ENCODE measurements at places on chromosomes 5 and 9.

GRCh38 chr9:116806075-116806474 lies 119.0 kb downstream of the TRIM32 start:
- DNase-seq: peak; percentile 13

- no peak for DNase-seq
Observed at GRCh38 chr5:61322738-61323725, 9.0 kb upstream of the ZSWIM6 start.

DNA sequence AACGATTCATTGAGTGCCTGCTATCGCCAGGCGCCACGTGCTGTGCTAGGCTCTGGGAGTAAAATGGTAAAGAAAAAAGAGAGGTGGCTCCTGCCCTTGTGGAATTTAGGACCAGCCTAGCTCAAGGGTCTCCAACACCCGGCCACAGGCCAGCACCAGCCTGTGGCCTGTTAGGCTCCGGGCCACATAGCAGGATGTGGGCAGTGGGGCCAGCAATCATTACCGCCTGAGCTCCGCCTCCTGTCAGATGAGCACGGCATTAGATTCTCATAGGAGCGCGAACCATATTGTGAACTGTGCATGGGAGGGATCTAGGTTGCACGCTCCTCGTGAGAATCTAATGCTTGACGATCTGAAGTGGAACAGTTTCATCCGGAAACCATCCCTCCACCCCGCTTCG lies 1.5 kb downstream of the RMRP start:
- no peak for DNase-seq

DNA sequence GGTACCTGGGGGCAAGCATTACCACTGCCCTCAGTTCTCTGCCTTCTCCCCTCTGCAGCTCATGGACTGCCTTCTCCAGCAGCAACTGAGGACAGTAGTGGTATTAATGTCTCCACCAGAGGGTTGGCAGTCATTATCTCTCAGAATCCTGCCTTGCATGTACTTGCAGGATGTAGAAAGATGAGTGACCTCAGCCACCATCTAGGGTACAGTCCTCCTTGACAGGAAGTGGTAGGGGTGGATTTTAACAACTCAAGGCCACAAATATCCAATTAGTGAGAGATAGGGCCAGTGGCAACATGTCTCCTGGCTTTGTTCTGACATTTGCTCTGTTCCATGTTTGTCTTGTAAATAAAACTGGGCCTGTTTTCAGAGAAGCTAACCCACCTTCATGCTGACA lies 47.2 kb downstream of the F2R start:
- DNase-seq: no peak

DNA sequence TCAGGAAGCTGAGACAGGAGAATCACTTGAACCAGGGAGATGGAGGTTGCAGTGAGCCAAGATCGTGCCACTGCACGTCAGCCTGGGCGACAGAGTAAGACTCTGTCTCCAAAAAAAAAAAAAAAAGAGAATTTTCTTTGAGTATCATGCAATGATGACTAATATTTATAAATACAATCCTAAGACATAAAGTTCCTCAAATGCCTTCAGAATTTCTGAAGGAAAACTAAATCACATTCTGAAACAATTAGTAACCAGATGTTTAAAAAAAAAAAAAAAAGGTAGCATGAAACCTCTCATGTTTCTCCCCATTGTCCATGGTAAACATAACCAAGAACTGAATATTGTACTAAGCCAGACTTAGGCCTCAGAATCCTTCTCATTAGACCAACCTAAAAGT lies 23.1 kb downstream of the MLLT3 start:
- DNase-seq: no peak

DNA sequence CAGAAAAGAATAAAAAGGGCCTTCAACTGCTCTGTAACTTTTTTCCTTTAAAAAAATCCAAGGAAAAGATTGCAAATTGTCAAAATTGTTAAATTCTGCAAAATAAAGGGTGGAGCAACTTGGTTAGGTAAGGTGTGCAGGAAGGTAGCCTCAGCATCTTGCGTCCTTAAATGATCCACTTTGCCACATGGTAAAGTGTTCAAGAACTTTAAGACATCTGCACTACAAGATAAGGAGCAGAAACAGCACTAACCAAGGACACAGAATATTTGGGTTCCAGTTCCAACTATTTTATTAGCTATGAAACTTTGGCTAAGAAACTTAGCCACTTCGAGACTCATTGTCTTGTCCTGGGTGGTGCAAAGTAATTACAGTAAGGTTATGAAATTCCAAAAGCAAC lies 53.7 kb downstream of the ANKRD55 start:
- no peak for DNase-seq

DNA sequence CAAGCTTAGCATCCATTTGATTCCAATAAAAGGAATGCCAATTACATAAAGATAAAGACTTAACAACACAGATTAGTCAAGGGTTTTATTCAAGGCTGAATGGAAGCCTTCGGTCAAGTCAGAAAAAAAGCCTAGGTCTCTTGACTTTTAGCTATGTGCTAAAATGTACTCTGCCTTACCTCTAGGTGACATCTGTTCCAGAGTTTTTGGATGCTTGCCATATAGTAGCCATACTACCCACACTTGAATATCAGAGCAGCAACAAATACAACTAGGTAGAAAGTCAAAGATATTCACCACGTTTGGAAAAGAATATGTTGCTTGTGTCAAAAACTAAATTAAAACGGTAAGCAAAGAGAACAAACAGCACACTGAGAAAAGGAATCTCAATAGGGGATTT lies 484.7 kb downstream of the ELAVL2 start:
- DNase-seq: no peak

DNA sequence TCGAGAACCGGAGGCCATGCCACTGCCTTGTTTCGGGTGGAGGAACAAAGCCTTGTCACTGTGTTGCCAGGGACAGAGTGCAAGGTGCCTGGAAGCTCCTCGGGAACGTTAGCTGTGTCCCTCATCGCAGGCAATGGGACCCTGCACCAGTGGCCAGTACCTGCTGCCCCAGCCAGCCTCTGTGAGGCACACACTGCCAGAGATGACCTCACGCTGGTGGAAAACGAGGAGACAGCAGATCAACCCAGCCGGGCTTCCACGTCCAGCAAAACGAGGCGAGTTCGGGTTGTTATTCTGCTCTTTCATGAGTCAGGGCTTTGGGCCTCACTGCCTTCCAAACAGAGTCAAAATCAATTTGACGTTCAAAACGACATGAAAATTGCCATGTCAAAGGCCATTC lies 104.1 kb downstream of the ADAMTS2 start:
- no peak for DNase-seq

GRCh38 chr5:160378330-160378729 lies 7.9 kb upstream of the C1QTNF2 start:
- DNase-seq: peak; percentile 36

- DNase-seq: no peak
Observed at GRCh38 chr9:131385296-131385695, 8.6 kb upstream of the PRRC2B start.

GRCh38 chr9:113350937-113351336 lies 1.6 kb downstream of the BSPRY start:
- no peak for DNase-seq

- no peak for DNase-seq
Observed at GRCh38 chr5:59116231-59116865, 533.5 kb downstream of the RAB3C start.

GRCh38 chr5:153866176-153866575 lies 172.5 kb downstream of the FAM114A2 start:
- no peak for DNase-seq

GRCh38 chr5:172901012-172901780 lies 58.0 kb upstream of the RPL26L1 start:
- DNase-seq: peak; percentile 94

DNA sequence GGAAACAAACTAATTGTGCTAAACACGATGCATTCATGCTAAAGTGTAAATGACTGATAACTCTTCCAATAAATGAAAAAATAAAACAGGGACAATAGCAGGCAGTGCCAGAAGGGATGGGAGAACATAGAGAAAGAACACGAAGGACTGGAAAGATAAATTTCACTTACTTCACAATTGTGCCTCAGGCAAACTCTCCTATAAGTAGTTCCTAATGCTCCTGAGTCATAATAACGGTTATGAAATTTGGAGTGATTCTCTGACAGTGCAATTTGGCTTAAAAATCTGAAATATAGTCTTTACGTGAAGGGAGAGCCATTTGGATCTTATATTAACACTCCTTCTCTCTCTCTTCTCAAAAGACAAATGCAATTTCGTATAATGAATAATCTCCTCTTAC lies 2218.5 kb downstream of the MAT2B start:
- DNase-seq: no peak

DNA sequence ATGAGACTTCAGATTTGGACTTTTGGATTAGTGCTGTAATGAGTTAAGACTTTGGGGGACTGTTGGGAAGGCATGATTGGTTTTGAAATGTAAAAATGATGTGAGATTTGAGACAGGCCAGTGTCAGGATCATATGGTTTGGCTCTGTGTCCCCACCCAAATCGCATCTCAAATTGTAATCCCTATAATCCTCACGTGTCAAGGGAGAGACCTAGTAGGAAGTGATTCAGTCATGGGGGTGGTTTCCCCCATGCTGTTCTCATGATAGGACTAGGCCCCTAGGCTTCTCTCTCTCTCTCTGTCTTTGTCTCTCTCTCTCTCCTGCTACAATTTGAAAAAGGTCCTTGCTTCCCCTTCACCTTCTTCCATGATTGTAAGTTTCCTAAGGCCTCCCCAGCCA lies 473.3 kb upstream of the CD180 start:
- DNase-seq: no peak

DNA sequence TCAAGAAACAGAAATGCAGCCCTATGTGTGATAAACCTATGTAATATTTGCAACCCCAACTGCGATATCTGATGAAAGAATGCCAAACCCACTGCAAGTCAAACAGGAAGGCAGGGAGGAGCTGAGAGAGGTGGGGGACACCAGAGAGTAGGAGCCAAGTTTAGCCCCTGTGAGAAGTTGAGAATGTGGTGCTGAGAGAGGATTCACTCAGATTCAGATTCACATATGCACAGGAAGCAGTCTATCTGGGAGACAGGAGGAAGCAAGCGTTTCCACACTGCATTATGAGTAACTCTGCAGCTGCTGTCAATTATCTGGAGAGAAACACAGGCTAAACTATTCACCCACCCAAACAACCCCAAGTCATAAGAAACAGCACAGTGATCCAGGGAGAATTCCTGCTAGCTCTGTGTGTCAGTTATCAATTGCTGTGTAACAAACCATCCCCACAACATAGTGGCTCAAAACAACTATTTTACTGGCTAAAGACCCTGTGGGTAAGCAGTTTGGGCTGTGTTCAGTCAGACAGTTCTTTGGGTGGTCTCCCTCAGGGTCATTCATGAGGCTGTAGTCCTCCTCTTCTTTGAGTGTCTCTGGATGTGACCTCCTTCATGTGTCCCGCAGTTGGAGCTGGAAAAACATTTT lies 161.9 kb upstream of the RAI14 start:
- DNase-seq: no peak

GRCh38 chr5:67383451-67383850 lies 186.9 kb upstream of the CD180 start:
- no peak for DNase-seq

- no peak for DNase-seq
Observed at GRCh38 chr5:142874540-142874939, 104.4 kb downstream of the ARHGAP26 start.
